ENCODE measurements at places on chromosomes 3 and 15. TPM values are rescaled to one million over a fixed set of nuclear protein-coding genes. Genes with fewer than 3 reads are reported as not detected.

DNA sequence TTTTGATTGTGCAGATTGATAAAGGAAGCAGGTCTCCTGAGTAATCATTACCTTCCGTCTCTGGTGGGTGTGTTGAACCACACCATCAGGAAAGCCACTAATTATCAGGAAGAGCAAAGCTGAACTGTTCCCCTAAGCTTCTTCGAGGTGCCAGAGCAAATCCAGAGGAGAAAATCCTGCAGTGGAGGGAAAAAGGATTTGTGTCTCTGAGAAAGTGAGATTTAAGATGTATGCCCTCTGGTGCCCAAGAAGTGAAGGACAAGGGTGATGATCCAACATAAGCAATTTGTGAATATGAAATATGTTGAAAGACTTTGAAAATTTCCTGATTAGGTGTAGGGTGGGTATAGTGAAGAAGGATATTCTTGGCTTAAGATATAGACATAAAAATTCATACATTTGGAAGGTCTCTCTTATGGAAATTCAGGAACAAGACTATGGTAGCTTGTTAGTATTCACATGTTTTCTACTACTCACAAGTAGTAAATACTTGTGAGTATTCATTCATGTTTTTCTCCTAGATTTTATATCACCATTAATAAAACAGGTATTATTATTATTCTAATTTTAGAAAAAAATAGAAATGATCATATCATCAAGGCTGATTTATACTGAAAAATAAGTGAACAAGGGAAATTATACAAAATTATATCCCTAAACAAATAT is 34.8 kb downstream of the COMMD2 start:
- peak; percentile 45 for DNase-seq

- DNase-seq, result peak; percentile 24
Measured at GRCh38 chr3:73669260-73669659, 44.5 kb upstream of the PDZRN3 start.

DNA sequence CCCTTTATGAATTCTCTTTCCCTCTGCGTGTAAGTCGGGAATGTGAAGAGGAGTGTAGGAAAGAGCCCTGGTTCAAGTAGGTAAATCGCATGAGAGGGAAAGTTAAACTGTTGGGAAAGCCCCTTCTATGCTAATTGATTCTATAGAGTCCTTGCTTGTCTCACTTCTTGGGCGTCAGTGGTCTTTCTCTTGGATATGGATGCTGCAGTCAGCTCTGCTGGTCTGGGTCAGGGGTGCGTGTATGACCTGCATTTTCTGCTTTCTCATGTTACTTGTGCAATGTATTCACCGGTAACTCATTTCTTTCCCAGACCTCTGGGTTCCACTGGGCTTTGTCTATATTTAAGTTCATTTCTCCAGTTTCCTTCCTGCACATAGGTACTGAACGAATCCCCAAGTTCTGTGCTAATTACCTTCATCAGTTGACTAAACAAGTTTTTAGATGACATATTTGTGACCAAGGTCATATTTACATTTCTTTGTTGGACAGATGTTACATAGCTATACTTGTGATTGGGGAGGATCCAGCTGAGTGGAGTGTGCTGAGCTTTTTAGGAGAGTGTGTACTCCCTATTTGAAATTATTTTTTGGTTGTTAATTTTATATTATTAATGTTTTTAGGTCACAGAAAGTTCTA is 1.4 kb downstream of the SETD5 start:
- no peak for DNase-seq

GRCh38 chr15:63463036-63463435 is 41.4 kb upstream of the USP3 start:
- no peak for DNase-seq

DNA sequence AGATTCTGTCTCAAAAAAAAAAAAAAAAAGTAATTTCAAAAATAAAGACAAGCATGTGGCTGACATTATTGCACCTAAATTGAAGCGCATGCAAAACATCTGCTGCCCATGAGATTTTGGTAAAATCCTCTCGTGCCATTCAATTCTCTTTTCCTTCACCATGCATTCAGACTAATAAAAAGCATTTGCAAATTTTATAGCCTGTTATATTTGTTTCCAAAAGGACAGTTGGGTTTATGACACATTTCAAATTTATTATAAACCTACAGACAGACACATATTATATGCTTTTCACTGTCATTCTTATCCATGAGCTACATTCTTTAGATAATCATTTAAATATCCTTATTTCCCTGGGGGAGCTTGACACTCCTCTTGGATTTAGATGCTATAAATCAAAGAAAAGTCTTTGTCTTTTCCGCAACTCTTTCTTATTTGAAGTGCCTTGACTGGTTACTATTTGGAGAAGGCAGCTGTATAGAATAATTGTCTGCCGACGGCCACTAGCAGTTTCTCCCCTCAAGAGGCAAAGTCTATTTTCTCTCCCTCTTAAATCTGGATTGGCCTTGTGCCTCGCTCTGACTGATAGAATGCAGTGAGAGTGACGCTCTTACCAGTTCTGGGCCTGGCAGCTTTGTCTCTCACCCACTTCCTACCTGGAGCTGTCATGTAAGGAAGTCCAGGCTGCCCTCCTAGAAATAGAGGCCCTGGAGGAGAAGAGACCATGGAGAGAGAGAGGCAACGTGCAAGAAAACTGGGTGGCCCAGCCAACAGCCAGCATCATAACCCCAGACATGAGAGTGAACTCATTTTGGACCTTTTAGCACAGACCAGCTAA is 6.8 kb upstream of the LRIG1 start:
- no peak for DNase-seq

DNA sequence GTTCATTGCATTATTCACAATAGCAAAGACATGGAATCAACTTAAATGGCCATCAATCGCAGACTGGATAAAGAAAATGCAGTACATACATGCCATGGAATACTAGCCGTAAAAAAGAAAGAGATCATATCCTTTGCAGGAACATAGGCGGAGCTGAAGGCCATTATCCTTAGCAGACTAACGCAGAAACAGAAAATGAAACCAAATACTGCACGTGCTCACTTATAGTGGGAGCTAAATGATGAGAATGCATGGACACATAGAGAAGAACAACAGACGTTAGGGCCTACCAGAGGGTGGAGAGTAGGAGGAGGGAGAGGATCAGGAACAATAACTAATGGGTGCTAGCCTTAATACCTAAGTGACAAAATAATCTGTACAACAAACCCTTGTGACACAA is 57.9 kb downstream of the RASA2 start:
- DNase-seq, result no peak

DNA sequence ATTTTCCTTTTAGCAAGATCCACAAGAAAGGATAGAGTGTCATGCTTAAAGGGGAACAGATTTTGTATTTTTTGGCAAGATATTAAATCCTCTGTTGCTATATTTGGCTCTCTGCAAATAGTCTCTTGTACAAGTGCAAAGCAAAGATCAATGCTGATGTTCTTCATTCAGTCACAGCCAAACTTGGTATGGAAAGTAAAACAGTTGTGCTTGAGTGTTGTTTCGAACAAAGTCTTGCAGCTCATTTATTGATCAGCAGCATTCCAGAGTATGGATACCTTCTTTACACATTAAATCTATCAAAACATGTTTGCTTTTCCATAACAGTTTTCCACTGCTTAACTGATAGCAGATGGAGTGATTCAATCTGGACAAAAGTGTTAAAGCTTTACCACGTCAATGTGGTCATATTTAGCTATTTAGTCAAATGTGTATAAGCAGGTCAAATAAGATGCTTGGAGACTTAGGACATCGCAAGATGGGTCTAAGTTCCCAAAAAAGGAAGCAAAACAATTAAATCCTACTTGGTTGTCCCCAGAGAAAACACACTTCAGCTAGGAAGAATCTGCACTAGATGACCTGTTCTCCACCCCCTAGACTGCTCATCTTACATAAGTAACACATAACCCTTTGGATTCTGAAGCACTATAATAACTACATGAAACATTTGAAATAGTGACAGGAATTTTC is 52.4 kb downstream of the VGLL3 start:
- DNase-seq, result peak; percentile 55

- no peak for DNase-seq
Measured at GRCh38 chr3:48236531-48236930, 4.4 kb upstream of the ZNF589 start.

- no peak for DNase-seq
Measured at GRCh38 chr15:60894347-60894746, 334.8 kb downstream of the RORA start.

- no peak for DNase-seq
Measured at GRCh38 chr3:151276687-151277042, 1.7 kb downstream of the P2RY14 start.

DNA sequence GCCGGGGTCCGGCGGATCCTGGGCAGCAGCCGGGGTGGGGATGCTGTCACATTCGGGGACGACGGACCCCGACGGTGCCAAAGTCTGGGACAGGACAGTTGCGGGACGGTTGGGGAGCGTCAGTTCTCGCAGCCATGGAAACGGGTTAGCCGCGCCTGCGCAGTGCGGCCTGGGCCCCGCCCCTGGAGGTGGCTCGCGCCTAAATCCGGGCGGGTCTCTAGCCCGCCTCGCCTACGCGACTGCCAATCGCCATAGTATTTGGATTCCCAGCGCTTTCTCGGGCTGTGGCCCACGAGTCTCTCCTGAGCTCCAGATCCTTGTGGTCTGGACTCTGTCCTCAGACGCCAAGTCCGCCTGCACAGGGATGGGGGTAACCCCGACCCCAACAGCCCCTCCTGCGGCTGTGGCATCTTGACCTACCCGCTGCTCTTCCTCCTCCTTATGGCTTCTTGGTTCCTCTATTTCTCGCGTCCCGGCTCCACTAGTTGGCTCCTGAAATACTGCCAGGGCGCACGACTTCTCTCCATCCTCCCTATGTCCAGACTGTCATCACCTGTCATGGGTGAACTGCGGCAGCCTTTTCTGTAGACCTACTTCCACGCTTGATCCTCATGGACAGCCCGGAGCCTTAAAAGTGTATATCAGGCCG is at the start of gene ZMYND10:
Gene ZMYND10, minus strand, starts transcription at position 147 of the 649 bp plus-strand sequence. CDS start 153 bp downstream, outside the sequence.
- no peak for DNase-seq

- DNase-seq, result no peak
Measured at GRCh38 chr15:55247766-55248427, 41.7 kb downstream of the RAB27A start.

DNA sequence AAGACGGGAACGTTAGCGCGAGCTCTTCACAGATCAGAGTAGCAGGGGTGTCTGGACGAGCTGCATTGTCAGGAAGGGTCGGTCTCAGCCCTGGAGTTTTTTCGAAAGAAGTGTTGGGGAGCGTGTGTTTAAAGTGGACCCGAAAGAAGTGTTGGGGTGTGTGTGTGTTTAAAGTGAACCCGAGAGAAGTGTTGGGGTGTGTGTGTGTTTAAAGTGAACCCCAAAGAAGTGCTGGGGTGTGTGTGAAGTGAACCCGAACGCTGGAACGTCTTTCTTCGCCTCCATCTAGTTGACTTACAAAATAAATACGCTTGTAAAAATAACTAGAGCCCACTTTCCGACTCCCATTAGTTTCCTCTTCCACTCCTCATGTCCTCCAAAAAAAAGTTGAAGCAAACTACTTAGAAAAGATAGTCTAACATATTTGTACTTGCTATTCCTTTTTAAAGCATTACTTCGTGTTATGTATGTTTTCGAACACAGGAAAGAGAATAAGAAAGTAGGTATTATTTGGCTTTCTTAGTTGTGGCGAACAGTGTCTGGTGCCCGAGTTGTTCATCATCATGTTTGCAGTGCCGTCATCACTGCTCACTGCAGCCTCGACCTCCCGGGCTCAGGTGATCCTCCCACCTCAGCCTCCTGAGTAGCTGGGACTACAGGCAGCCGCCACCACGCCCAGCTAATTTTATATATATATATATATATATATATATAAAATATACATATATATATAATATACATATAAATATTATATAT is 1.0 kb downstream of the LRCH3 start:
- DNase-seq, result no peak

DNA sequence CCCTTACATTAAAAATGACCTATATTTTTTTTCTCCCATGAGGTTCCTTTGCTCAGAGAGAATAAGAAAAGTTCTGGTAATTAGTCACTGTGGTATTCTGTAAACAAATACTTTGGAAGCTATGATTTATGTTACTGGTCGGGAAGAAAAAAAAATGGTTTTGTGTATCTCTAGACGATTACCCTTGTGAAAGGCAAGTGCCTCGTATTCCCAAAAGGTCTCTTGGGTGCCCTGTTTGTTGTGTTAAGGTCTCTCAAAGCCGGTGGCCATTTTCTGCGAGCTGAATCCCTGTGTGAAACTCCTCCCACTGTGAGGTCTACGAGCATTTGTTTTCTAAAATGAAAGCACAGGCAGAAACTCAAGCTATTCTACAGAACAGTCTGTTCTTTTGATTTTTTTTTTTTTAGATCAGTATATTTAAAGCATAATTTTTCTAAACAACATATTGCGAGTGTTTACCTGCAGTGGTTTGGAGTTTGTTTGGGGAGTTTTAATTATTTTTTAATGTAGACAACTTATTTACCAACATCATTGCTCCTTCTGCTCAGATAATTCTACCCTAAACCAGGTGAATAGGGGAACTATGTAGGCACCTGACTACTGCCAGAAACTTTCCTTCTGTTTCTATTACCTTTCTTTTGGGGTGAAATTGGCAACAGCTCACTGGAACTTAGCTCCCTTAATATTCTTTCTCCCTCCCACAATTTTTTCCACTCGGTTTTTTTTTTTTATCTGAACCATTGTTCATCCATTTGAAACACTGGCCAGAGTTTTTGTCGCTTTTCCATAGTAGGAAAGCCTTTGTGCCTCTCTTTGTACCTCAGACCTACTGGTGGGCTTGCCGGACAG is 44.0 kb downstream of the ZBTB38 start:
- peak; percentile 76 for DNase-seq

DNA sequence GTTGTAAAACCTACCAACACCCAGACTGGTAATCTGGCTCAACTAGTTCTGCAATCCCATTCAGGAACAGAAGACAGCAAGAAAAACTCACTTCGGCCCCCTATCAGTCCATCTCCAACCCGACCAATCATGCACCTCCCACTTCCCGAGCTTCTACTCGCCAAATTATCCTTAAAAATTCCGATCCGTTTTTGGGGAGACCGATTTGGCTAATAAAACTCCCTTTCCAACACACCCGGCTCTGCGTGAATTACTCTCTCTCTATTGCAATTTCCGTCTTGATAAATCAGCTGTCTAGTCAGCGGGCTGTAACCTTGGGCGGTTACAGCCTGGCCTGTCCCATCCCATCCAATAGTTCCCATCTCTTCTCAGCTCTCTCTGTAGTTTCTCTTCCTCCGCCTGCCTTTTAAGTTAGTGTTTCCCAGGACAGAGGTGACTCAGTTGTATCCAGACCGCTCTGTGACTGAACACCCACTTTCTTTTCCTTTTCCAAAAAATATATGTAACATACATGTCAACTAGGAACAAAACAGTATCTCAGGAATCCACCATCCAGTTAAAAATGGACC is 780 bp upstream of the ACAD9 start:
- DNase-seq, result no peak

DNA sequence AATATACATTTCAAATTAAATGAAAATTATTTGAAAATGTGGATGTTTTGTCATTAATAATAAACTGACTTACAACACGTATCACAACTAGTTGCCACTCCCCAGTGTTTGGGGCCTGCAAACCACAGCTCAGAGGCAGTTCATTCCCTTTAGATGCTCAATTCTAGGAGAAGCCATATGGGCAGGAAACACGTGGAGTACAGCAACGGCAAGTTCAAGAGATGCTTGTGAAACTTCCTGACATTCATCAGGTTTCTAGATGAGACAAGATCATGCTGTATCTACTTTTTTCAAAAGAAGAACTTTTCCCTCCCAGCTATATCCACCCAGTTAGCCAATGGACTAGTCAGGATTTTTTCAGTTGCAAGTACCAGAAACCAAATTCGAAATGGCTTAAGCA is 17.6 kb upstream of the PLA2G4D start:
- no peak for DNase-seq

IQCH gene
- polyA plus RNA-seq, result 0.95 TPM

CFAP100 gene
- polyA plus RNA-seq, result not detected

HRG gene
- polyA plus RNA-seq, result not detected

TRPC1 gene
- polyA plus RNA-seq, result 8.6 TPM

CHRM5 gene
- 0.07 TPM for polyA plus RNA-seq

ZNF385D gene
- polyA plus RNA-seq, result 0.15 TPM

DBR1 gene
- 12.8 TPM for polyA plus RNA-seq

Measured in AG04450 (cell line).